NAMALWA (cell line): ENCODE measurements at places on chromosomes 1 and 21.

DNA sequence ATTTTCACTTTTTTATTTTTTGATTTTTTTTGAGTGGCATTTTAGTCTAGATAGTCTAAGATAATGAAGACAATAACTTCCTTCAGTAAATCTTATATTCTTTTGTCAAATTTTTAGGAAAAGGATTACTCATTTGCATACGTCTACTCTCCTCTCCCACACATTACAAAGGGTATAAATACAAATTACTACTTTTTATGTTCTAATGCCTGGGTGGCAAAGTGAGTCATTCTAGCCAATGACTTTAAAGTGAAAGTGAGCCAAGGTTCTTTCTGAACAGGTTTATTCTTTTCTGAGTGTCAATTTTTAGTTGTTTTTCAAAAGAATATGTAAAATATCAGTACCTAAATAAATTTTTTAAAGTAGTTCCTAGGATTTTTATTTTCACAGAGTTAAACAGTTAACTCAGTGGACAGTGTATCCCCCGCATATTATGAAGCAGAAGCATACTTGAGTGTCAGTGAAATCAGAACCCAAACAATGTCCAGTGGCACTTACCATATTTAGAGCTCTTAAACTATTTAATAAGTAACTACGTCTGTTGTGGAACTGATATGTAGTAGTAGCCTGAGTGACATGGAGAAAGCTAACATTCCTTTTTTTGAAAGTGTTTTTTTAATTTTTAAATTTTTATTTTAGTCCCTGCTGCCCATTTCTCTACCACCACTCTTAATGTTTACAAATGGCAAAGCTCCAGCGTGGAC, 141.7 kb downstream of the PHTF1 start:
- no peak for DNase-seq

GRCh38 chr1:182259968-182260367, 131.6 kb downstream of the GLUL start:
- no peak for DNase-seq

GRCh38 chr1:27659497-27660299, 12.3 kb downstream of the IFI6 start:
- peak; percentile 92 for DNase-seq

DNA sequence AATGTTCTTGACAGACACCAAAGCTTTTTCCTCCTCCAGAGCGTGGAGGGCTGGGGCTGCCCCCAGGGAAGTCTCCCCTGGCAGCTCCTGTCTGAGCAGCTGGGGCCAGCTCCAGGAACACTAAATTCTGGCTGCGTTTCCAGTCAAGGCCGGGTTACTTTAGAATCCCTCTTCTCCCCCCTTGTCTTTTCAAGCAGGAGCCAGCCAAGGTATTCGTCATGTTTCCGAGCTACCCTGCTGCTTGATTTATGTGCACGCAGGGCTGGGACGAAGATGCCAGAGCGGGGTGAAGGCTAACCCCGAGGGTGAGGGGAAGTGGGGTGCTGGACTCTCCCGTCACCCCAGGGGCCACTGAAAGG, 68.1 kb upstream of the ANGPTL1 start:
- DNase-seq: no peak

DNA sequence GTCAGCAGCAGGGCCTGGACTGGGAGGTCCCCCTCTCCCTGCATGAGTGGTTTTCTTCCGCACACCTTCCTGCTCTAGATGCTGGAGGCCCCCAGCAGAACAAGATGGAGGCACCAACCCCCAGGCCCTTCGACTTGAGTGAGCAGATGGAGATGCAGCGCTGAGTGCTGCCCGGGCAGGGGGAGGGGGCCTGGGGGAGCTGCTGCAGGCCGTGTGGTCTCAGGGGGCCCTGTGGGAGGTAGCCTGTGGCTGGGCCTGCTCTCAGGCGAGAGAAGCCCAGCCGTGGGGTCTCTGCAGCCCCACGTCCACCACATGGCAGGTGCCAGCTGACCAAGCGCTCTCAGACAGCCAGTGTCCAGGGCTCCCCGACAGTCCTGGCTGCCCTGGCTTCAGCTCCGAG, 1.2 kb upstream of the FAAP20 start:
- DNase-seq: no peak

DNA sequence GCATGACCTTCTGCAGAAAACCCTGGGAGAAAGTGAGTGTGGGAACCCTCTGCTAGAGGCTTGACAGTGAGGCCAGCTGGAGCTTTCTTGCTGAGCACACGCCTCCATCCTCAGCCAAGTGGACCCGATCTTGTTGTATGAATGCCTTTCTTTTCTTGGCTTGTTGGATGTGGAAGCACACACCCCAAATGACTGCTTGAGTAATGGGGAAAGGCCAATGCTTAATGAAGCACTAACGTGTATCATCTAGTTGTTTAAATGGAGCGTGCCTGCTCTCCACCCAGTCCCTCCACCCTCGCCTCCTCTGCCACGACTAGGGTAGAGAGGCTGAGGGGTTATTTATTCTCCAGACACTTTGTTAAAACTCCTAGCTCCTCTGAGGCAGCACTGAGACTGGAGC, 54.3 kb upstream of the IKBKE start:
- no peak for DNase-seq

GRCh38 chr1:54324251-54325140, 81.7 kb downstream of the SSBP3 start:
- no peak for DNase-seq

DNA sequence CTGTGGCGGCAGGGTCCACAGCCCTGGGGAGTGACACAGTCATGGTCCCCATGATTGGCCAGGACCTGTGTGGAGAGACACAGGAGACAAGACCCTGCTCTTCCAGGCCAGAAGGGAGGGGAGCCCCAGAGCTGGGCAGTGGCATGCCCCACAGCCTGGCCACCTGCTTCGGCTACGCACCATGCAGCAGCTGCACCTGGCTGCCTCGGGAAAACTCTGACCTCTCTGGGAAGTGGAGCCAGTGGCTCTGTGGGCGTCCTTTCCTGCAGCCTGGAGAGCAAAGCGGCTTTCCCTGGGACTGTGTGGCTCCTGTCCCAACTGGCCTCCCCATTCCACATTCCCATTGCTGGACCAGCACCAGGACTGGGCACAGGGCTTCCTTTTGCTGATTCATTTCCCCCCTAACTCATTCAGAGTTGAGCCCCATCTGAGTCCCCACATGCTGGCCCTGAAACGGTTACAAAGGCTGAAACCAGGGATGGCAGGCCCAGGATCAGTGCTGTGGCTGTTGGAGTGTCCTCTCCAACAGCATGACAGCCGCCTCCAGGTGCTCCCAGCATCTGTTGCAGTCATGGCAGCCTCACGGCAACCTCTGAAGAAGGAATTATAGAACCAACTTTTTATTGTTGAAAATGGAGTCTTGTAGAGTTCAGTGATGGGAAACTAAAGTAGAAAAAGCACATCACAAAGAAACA, 15.0 kb downstream of the OXCT2 start:
- DNase-seq: no peak

DNA sequence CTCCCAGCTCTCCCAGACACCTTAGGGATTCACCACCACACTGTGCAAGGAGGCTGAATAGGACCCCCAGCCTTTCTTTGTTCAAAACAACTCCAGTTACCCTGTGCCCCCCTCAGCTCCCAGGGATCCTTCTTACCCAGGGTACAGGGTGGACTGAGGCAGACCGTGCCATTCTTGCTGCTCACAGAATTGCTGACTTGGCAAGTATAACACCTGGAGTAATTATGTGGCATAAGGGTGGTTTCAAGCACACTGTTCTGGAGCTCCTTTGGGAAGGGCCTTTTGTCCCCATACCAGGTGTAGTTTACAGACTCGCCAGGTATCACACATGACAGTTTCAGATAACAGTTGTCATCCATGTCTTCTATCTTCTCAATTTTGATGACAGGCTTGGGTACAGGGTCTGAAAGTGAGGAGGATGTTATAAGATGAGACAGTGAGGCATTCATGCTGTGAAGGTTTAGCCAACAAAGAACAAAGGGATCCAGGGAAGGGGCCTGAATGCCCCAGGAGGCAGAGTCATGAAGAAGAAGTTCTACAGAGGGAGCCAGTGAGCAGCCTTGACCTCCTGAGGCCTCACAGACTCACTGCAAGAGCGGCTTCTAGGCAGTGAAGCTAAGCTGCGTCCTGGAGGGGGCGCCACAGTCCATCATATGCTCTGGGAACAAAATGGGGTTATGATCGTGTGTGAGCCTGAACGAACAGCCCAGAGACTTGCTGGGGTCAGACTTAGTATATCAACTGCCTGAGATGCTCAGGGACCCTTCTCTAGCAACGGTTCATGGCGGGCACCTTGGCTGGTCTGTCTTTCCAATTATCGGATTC, 30.3 kb downstream of the CD48 start:
- DNase-seq: peak; percentile 98

DNA sequence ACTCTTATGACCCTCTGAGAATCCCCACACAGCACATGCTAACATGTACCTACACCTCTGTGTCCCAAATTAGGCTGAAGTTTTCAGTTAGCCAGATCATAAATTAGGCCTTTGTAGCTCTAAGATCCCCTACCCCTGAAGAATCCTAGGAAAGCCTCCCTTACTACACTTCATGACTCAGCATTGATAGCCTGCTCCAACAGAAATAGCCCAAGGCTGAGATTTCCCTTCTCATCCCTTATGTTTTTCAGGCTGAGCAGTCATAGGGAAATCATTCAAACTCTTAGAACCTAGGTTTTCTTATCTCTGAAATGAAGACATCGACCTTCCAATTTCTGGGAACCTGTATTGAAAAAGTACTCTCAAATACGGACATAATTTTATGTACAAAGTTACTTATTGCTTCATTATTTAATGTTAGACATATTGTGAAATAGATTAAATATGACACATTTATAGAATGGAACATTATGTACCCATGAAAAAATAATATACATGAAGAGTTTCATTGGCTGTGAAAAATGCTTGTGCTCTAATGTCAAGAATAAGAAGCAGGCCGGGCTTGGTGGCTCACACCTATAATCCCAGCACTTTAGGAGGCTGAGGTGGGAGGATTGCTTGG, 122.4 kb upstream of the UBE2U start:
- DNase-seq: no peak

- DNase-seq: no peak
Observed at GRCh38 chr1:210905944-210906453, 227.9 kb downstream of the KCNH1 start.

- DNase-seq: no peak
Observed at GRCh38 chr1:213008564-213008963, 7.1 kb downstream of the ANGEL2 start.

DNA sequence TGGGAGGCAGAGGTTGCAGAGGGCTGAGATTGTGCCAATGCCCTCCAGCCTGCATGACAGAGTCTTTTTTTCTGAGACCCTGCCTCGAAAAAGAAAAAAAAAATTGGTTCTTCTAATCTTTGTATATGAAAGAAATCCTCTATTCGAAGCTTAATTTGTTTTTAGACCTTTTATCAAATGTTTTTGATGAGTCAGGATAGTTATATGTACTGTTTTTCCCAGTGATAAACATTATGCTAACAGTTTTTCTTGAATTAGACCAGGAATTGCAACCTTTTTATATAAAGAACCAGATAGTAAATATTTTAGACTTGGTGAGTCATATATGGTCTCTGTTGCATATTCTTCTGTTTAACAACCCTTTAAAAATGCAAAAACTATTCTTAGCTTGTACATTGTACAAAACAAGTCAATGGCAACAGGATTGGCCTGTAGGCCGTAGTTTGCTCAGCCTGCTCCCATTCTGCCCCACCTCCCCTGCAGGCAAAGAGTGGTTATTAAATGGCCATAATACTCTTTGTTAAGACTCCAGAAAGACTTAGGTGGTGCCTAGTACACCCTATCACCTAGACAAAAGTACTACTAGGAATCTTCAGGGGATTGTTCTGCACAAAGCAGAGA, 45.2 kb downstream of the LYST start:
- no peak for DNase-seq

DNA sequence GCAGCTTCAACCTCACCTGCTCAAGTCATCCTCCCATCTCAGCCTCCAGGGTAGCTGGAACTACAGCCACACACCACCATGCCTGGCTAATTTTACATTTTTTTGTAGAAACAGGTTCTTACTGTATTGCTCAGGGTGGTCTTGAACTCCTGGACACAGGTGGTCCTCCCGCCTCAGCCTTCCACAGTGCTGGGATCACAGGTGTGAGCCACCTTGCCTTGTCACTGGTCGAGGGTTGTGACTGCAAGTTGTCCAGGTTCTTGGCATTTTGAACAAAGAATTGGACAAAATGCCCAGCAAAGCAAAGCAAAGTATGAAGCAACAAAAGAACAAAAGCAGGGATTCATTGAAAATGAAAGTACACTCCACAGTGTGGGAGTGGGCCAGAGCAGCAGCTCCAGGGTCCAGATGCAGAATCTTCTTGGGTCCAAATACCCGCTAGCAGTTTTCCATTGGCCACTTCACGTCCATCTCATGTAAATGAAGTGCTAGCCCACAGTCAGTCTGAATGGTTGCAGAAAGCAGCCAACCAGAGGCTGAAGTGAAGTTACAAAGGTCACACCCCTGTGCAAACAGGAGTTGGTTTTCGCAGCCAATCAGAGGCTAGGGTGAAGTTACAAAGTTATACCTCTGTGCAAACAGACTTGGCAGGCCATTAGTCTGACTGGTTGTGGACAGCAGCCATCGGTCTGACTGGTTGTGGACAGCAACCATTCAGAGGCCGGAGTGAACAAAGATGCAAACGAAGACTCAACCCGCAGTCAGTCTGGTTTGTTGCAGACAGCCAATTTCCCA, 109.5 kb upstream of the KIF26B start:
- no peak for DNase-seq
